ENCODE measurements at places on chromosomes 16 and 17. TPM values are rescaled to one million over a fixed set of nuclear protein-coding genes. Genes with fewer than 3 reads are reported as not detected.

The AKAP1 gene
- total RNA-seq = 16.8 TPM

The NAGLU gene
- total RNA-seq = 13.1 TPM

The NOB1 gene
- total RNA-seq = 83.3 TPM

The MFAP4 gene
- total RNA-seq = not detected

The HOXB1 gene
- total RNA-seq = not detected

GRCh38 chr17:34413443-34414119, 50.5 kb upstream of the CCL1 start:
- DNase-seq = no peak

DNA sequence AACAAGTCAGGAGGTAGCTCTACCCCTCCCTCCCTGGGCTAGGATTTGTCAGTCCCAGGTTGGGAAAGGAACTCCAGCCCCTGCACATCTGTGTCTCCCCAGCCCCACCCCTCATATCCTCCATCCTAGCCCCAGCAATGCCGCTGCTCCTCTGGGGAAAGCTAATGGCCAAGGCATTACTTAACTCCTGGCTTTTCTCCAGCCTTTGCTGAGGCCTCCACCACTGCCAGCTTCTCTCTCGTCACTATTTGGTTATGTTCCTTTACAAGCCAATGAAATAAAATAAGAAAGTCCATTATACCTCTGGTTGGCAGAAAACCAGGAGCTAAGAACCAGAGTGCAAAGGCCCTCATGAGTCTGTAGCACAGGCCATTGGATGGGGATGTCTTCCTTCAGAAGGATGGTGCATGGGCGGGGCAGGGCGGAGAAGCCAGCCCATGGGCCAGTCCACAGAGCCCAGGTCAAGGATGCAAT, 171.0 kb downstream of the CCDC182 start:
- DNase-seq = no peak

GRCh38 chr16:47721006-47721637, 260.0 kb downstream of the PHKB start:
- no peak for DNase-seq

DNA sequence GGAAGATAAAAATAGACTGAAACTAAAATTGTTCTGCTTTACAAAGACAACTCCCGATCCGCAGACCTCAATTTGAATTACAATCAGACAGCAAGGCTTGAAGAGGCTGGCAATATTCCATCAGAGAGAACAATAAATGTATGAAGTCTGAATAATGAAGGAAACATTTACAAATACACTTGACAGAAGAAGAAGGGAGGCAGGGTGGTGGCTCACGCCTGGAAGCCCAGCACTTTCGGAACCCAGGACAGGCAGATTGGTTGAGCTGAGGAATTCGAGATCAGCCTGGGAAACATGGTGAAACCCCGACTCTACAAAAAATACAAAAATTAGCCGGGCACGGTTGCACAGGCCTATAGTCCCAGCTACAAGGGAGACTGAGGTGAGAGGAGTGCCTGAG, 14.6 kb downstream of the ODF4 start:
- no peak for DNase-seq

- no peak for DNase-seq
These were observed 45.7 kb upstream of the FAM20A start for GRCh38 chr17:68646626-68647526.

DNA sequence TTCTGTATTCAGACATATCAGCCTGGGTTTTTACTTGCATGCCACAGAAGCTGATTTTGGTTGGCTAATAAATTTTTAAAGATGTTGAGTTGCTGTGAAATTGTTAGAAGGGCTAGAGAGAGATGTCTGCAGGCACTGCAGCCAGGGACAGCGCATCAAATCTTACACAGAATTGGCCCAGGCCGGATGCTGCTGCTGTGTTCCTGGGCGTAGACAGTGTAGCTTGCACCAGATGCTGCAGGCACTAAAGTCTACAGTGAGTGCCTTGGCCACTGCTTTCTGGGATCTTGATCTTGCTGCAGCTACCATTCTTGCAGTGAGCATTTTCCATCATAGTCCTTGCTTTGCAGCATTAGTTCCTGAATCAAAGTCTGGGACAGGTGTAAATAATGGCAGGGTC, 169.9 kb downstream of the SPECC1 start:
- no peak for DNase-seq

- DNase-seq = no peak
These were observed 17.2 kb downstream of the SLC16A6 start for GRCh38 chr17:68273722-68274121.

Measured in activated naive CD4-positive, alpha-beta T cell treated with anti-CD3 and anti-CD28 coated beads, Interleukin-2, amount 50 U/mL, for 72 hours (primary cell).